Activated T-helper 1 cell treated with anti-CD3 and anti-CD28 coated beads, Interleukin-12 subunit alpha, Interleukin-12 subunit beta, Interleukin-2, Interleukin-4 antibody, amounts not matched to agents 30 ng/mL and 10 ng/mL and 1 ng/mL, durations not matched to agents 14 hours and 24 hours and 36 hours (primary cell): ENCODE measurements at places on chromosomes 4 and X. TPM values are rescaled to one million over a fixed set of nuclear protein-coding genes. Genes with fewer than 3 reads are reported as not detected.

GRCh38 chrX:154378059-154378798, 866 bp upstream of the EMD start:
- H3K36me3 ChIP-seq: peaks cover 10% of the 10 kb centered on the region
- DNase-seq: no peak
- H3K4me1 ChIP-seq: peaks cover 8% of the 10 kb centered on the region
- H3K4me3 ChIP-seq: peak overlapping the region; percentile 79
- no peaks in the 10 kb centered on the region for H3K27me3 ChIP-seq

The NALF2 gene
- total RNA-seq: 1.2 TPM in 2 replicates

The MAGEB17 gene
- not detected in 2 replicates for total RNA-seq

- H3K4me3 ChIP-seq: no peak overlapping the region
- H3K36me3 ChIP-seq: peaks cover 12% of the 10 kb centered on the region
- DNase-seq: no peak
- H3K27me3 ChIP-seq: no peaks in the 10 kb centered on the region
- no peak overlapping the region for H3K27ac ChIP-seq
These were observed 17.6 kb downstream of the TMEM131L start for GRCh38 chr4:153483432-153484418.

GRCh38 chr4:112110059-112110425, 35.2 kb upstream of the FAM241A start:
- H3K4me3 ChIP-seq: peak overlapping the region; percentile 51
- no peaks in the 10 kb centered on the region for H3K27me3 ChIP-seq
- peaks cover 13% of the 10 kb centered on the region for H3K4me1 ChIP-seq
- no peak for DNase-seq

- no peaks in the 10 kb centered on the region for H3K36me3 ChIP-seq
- H3K27me3 ChIP-seq: peaks cover 14% of the 10 kb centered on the region
- DNase-seq: no peak
- H3K4me1 ChIP-seq: no peaks in the 10 kb centered on the region
These were observed 60.2 kb upstream of the CLDN34 start for GRCh38 chrX:9906919-9907318.

DNA sequence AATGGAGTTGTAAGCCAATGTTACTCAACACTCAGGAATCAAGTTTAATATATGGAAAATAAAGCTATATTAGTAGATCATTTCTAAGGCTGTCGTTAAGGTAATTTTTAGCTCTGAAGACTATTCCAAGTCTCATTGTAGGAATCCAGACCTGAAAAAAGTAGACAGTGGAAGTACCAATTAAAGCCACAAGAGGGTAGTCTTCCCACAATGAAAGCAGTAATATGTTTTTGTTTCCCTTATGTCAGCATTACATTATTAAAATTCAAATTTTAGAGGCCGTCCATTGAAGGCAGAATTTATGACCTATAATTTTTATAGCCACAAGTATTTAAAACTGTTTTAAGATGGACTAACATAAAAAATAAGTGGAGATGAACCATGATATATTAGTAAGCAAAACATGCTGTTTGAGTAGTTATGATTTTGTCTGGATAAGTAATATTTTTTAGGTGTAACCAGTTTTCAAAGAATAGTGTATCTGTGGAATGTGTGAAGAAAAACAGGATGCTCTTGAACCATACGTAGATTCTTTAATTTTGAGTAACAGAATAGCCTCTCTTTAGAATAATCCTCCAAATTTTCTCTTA, 372.6 kb upstream of the TECRL start:
- H3K4me1 ChIP-seq: no peaks in the 10 kb centered on the region
- H3K36me3 ChIP-seq: no peaks in the 10 kb centered on the region
- no peak overlapping the region for H3K27ac ChIP-seq
- DNase-seq: no peak

DNA sequence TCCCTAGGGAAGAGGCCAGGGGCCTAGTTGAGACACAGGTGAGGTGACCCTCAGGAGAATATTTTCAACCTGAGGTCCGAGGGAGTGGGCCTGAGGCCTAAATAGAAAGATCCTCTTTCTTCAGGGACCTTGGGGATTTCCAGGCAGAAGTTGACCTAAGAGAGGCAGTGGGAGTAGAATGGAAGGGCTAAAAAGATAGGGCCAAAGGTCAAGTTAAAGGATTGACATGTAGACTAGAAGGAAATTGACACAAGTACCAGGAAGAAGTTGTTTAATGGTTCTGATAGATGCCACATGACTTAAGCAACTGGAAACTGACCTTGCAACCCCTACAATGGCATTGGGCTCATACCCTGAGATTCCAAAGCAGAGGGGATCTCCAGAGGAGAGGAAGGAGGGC, 76.9 kb downstream of the SHROOM3 start:
- no peak overlapping the region for H3K4me3 ChIP-seq
- H3K27me3 ChIP-seq: peaks cover 3% of the 10 kb centered on the region
- no peaks in the 10 kb centered on the region for H3K4me1 ChIP-seq
- no peak overlapping the region for H3K27ac ChIP-seq
- no peak for DNase-seq
